Ascending aorta (tissue), 2 donors: ENCODE measurements at places on chromosomes 7 and 10. TPM values are rescaled to one million over a fixed set of nuclear protein-coding genes. Genes with fewer than 3 reads are reported as not detected.

The LRGUK gene
- total RNA-seq, result not detected

DNA sequence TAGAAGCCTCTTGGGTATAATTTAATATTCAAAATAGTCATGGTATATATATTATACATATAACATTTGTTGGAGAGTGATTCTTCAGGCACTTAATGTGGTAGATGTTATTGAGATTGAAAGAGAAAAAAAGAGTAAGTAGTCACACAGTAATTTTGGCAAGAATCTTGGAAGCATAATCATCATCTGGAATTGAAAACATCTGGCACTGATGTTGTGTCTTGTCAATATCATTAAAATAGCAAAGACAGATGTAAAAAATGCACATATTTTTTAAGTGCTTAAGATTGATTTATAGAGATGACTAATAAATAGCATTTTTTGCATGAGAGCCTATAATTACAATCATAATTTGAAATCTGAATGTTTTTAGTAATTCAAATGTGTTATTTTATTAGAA, 9.5 kb downstream of the SEMA3D start:
- no peak for DNase-seq
- H3K4me1 ChIP-seq, result peaks cover 5% of the 10 kb centered on the region
- H3K27me3 ChIP-seq, result no peaks in the 10 kb centered on the region
- no peak overlapping the region for H3K27ac ChIP-seq

DNA sequence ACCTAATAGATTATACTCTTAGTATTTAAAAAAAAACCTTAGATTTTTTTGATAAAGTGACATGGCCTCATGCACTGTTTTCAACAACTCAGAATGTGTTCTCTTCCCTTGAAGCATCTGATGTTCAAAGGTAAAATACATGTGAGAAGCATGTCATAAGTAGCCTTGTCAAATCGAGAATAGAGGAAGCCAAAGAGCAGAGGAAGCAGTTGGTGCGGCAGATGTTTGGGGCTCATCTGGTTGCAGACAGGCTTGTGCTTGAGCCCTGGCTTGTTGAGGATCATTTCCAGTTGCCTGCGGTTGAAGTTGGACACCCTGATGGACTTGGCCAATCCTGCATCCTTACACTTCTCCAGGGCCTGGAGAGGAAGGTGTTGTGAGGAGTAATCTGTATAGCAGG, 59.2 kb downstream of the AKR1E2 start:
- no peak overlapping the region for H3K27ac ChIP-seq
- H3K4me1 ChIP-seq, result no peaks in the 10 kb centered on the region
- H3K27me3 ChIP-seq, result no peaks in the 10 kb centered on the region
- no peak for DNase-seq
- H3K4me3 ChIP-seq, result no peak overlapping the region
- H3K36me3 ChIP-seq, result no peaks in the 10 kb centered on the region

GRCh38 chr7:108637049-108637621, 67.5 kb downstream of the DNAJB9 start:
- no peaks in the 10 kb centered on the region for H3K27me3 ChIP-seq
- no peak overlapping the region for H3K27ac ChIP-seq
- no peak overlapping the region for H3K4me3 ChIP-seq
- no peaks in the 10 kb centered on the region for H3K36me3 ChIP-seq
- DNase-seq, result no peak

GRCh38 chr7:23533238-23533604, 1.4 kb upstream of the TRA2A start:
- no peak for DNase-seq
- H3K4me3 ChIP-seq, result no peak overlapping the region
- no peaks in the 10 kb centered on the region for H3K27me3 ChIP-seq
- H3K27ac ChIP-seq, result no peak overlapping the region
- peaks cover 3% of the 10 kb centered on the region for H3K4me1 ChIP-seq
- no peaks in the 10 kb centered on the region for H3K36me3 ChIP-seq

DNA sequence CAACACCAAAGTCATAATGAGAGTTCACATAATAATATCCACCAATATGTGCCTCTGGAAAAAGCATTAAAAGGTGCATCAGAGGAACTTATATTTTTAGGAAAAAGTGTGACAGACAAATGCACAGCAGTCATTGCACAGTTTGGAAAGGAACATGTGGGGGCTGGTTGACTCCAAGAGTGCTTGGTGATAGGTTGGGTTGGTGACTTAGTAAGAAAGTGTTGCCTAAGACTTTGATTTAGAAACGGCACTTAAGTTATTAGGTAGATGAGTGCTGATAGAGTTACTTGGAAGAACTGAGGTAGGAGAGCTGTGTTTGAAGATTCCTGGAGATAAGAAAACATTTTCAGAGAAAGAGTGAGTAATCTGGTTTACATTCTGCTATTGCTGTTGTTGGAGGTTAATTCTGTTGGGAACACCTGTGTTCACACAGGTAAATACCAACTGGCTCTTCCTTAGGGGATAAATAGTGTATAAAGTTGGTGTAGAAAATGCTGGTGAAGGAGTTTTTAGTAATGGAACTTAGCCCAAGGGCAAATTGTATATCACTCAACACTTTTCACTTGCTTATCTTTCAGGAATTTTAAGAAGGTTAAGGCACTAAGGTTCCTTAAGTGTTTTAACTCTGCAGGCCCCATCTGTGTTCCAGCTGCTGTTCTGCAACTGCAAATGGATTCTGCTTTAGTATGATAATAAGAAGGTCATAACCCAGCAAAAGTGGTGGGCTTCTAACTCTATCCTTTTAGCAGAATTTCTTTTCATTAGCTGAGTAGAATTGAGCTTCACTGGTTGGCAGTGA, 196.1 kb downstream of the NSUN6 start:
- H3K4me1 ChIP-seq, result no peaks in the 10 kb centered on the region
- H3K27me3 ChIP-seq, result no peaks in the 10 kb centered on the region
- H3K4me3 ChIP-seq, result no peak overlapping the region

GRCh38 chr7:32532716-32533115, 37.4 kb downstream of the AVL9 start:
- no peak overlapping the region for H3K4me3 ChIP-seq
- DNase-seq, result no peak
- no peaks in the 10 kb centered on the region for H3K27me3 ChIP-seq
- H3K27ac ChIP-seq, result no peak overlapping the region
- H3K36me3 ChIP-seq, result no peaks in the 10 kb centered on the region

DNA sequence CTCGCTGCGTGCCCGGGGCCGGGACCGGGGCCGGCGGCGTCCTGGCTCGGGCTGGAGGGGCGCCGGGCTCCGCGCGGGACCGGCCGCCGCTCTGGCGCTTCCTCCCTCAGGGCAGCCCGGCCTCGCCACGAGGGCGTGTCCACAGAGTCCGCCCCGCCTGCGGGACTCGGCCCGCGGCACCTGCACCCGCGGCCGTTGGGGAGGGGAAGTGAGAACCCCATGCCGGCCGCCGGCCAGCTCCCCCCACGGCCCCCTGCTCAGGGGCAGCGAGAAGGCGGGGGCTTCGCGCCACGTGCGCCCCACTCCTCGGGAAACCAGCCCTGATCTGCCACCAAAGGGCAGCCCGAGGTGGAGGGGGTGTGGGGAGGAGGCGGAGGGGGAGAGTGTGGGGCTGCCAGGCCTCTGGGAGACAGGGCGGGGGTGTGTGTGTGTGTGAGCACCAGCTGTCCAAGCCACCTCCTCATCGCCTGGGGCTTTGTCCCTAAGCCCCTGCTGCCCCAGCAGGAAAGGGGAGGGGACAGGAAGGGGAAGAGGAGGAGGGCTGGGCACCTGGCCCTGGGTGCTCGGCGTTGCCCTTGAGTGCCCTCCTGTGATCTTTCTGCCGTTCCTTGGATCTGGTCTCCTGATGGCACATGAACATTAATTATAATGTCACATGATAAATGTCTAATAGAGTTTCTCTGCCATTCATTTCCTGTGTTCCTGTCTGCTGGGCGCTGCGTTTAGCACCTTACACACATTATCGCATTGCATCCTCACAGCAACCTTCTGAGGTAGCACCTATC, at the start of gene PIK3AP1:
PIK3AP1 (minus strand) TSS at position 93 of the 785 bp plus-strand sequence. CDS start 120 bp downstream, outside the sequence.
- no peak within 1 kb of the TSS for H3K27ac ChIP-seq
- DNase-seq, result peak; percentile 72
- H3K36me3 ChIP-seq, result no peaks in the 10 kb centered on the region
- H3K4me3 ChIP-seq, result peak within 1 kb of the TSS; percentile 73

The CYP3A5 gene
- total RNA-seq, result 0.43 TPM
